ENCODE measurements at places on chromosomes 4 and X. TPM values are rescaled to one million over a fixed set of nuclear protein-coding genes. Genes with fewer than 3 reads are reported as not detected.

NPY5R gene
- total RNA-seq: not detected

GSX2 gene
- not detected for total RNA-seq

DRD5 gene
- total RNA-seq: not detected

DNAAF6 gene
- not detected for total RNA-seq

HSFX1 gene
- 0.58 TPM for total RNA-seq

LPAR4 gene
- total RNA-seq: not detected
